Stimulated activated CD8-positive, alpha-beta memory T cell treated with anti-CD3 and anti-CD28 coated beads, Interleukin-15, amount 100 ng/mL, for 1 hour (primary cell): ENCODE measurements at places on chromosomes 7 and 10.

DNA sequence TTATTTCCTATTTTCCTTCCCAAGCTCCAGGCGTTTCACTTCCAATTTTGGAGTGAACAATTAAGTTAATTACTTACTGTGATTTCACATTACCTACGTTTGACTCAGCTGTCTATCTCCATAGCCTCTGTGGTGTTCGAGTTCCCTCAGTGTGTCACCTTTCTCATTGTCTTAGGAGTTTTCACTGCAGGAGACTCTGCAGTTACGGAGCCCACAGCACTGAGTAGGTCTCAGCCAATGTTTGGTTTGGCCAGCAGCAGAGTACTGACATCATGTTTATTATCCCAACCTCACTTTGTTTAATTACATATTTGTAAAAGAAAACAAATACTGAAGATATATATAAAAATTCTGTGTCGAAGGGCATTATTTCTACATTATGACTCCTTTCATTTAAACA, 1123.9 kb downstream of the CNTNAP2 start:
- DNase-seq: no peak

DNA sequence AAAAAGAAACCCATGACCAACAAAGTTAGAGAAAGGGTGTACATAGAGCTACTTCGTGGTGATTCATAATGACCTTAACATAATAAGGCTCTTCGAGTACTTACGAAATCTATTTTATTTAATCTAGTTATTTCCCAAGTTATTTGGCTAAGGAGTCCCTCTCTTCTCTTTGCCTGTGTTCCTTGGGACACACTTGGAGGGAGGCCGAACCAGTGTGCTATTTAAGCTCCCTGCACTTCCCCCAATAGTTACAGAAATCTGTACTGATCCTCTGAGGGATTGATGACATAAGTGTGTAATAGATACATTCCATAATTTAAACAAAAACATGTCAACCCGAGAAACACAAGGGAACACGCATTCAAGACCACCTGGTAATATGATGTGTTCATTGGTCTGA, 351.1 kb downstream of the GATA3 start:
- no peak for DNase-seq

- DNase-seq: no peak
Measured at GRCh38 chr10:110764378-110764777, 107.3 kb upstream of the PDCD4 start.

- DNase-seq: no peak
Measured at GRCh38 chr7:150378115-150378852, 846 bp upstream of the ZNF775 start.

GRCh38 chr10:122999347-122999746, 9.2 kb downstream of the IKZF5 start:
- no peak for DNase-seq

GRCh38 chr7:138097064-138097741, 20.9 kb downstream of the AKR1D1 start:
- DNase-seq: no peak

DNA sequence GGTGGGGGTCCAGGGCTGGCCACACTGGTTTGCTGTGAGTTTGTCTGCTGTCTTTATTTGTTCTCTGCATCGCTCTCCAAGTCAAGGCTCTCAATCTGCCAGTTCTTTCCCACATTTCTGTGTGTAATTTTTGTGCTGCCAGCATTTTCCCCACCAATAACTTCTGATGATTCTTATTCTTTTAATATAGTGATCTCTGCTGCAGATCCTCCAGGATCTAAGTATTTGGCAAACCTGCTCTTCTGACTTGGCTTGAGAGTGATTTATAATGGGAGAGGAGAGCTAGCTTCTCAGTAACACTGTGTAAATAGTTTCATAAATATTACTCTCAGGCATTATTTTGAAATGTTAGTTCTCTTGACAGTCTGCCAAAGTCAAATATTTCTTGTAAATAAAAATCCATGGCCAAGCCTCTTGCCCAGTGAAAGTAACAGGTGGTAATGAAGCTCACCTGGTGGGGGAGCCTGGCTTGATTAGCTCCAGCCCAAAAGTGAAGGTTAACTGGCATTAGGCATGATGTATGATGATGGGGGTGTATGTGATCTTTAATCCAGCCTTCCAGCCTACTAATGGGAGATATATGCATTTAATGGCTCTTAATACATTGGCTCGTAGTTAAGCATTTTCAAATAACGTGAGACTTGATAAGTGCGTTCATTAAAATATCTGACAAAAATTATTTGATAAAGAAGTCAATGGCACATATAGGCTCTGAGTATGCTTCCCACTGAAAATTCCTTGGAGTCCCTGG, 1055.9 kb downstream of the KCNMA1 start:
- no peak for DNase-seq

DNA sequence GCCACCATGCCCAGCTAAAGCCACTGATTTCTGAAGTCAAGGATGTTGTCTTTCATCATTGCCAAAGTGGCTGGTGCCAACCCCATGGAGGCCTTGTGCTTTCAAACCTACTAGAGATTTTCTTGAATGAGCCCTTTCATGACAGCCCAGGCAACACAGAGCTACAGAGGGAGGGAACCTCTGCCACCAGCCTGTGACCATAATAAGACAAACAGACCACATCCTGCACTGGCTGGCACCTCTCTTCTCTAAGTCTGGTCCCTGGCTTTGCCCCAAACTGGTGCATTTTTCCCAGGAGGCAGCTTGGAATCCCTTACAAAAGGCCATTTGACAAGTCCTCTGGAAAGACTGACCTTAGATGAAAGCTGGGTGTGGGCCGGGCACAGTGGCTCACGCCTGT, 348.8 kb downstream of the GALNT17 start:
- no peak for DNase-seq

DNA sequence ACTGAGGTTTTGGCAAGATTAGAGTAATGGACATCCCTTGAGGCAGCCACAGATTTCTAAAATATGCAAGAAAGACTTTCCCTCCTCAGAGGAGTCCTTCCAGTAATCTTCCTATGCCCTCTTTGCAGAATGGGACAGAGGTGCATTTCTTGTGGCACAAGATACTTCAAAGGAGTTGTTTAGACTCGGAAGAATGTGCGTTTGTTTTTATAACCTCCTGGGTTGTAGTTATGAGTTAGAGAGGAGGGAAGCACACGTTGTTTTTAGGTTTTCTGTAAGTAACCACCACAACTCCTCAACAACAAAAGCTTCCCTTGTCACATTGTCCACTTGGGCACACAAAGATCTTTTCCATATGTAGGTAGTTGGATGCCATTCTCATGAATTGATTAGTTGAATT, 78.1 kb upstream of the GLI3 start:
- no peak for DNase-seq

GRCh38 chr10:98533746-98534445, 87.2 kb upstream of the HPS1 start:
- no peak for DNase-seq

GRCh38 chr10:44668336-44668735, 242.8 kb upstream of the TMEM72 start:
- DNase-seq: no peak

DNA sequence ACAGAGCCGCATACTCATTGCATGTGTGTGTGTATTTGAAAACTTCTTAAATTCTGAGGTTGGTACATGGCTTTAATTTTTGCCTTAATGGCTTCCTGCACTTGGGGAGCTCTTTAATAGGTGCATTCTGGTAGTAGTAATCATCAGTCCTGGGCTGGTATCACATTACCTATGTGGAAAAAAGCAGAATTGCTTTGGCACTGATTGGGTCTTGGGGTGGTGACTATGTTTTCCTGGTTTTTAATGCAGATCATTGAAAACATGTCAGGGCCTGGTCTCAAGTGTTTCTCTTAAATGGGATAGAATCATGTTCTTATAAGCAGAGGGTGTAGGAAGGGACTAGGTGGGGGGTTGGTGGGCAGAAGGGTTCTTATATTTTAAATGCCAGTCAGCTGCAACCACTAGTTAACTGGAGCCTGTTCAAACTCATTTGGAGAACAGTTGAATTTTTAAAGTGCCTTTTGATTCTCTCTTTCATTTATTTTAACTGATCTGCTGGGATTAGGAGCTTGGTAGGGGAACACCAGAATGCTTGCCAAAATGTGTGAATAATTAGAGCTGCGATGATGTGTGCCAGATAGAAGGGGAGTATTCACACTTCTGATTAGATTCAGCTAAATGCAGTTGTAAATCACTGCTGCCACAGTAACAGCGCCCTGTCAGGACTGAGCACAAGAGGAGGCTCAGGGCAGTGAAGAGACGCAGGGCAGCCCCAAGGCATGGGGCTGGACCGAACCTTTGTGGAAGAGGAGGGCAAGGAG, 633.5 kb upstream of the GALNT17 start:
- no peak for DNase-seq
